ENCODE measurements at places on chromosomes 16 and 17.

DNA sequence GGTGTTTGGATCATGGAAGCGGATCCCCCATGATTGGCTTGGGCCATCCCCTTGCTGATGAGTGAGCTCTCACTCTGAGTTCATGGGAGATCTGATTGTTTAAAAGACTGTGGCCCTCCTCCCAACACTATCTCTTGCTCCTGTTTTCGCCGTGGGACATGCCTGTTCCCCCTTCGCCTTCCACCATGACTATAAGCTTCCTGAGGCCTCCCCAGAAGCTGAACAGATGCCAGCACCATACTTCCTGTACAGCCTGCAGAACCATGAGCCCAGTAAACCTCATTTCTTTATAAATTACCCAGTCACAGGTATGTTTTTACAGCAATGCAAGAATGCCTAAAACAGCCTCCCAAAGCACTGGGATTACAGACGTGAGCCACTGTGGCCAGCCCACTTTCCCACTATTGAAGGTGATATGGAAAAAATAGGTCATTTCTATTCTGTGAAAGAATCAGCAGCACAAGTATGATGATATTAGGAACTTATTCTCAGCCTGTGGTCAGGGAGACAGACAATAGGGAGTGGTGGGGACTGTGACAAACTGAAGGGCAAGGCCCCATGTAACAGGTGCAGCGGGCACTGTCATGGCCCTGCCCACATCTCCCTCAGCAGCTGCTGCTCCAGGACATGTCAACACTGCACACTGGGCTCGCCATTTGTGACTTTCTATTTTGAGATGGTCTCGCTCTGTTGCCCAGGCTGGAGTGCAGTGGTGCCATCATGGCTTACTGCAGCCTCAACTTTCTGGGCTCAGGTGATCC, 33.7 kb upstream of the LITAF start:
- no peak for DNase-seq

DNA sequence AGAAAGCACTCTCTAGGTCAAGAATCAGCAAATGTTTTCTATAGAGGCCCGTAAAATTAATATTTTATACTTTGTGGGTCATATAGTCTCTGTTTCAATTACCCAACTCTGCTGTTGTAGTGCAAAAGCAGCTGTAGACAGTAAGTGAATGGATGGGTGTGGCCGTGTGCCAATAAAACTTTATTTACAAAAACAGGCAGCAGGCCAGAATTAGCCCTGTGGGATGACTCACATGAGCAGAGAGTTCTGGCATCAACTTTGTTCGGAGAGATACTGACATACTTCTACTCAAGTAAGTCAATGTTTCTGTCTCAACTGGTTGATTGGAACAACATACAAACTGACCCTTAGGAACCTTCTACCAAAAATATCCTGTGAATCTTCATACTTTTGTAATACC, 616.2 kb downstream of the MAF start:
- DNase-seq, result no peak

- DNase-seq, result peak; percentile 62
Measured at GRCh38 chr16:3129137-3130131, 5.4 kb upstream of the ZNF213 start.

DNA sequence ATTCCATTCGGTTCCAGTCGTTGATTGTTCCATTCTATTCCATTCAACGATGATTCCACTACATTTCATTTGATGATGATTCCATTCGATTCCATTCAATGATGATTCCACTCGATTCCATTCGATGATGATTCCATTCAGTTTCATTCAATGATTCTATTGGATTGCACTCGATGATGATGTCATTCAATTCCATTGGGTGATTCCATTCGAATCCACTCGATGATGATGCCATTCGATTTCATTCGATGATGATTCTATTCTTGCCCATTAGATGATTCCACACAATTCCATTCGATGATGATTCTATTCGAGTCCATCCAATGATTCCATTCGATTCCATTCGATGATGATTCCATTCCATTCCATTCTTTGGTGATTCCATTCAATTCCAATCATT, 1283.7 kb downstream of the TP53TG3F start:
- DNase-seq, result no peak

DNA sequence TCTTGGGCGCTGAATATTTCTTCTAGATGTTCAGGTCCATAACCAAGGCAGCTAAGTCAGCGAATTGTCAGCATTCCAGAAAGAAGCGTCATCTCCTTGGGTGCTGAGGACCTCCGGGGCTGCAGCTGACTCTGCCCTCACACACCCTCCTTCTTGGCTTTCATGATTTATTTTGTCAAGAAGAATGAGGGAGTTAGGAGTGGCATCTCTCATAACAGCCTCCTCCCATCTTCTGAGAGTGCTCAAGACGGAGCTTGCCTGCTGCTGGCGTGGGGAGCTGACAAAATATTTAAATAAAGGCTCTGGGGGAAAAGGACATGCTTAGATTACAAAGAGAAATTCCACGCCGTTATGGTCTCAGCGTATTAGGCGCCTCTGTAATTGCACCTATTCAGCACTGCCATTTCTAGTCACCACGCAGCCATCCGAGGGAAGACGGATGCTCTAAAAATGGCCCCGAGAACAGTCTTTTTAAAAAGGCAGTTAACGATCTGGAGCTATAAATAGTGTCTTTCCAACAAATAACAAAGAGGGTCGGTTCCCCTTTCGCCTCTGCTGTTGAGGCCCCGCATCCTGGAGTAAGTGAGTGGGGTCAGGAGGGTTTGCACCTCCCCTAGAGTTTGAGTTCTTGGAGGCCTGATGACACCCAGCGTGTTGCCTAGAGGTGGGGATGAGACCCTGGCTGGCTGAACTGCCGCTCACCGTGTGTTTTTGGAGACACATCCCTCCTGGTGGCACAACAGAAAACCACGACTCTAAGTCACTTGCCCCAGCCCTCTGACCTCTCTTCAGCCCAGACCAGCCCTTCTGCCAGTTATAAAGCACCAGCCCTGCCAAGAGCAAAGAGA, 187.0 kb downstream of the CCDC182 start:
- no peak for DNase-seq

DNA sequence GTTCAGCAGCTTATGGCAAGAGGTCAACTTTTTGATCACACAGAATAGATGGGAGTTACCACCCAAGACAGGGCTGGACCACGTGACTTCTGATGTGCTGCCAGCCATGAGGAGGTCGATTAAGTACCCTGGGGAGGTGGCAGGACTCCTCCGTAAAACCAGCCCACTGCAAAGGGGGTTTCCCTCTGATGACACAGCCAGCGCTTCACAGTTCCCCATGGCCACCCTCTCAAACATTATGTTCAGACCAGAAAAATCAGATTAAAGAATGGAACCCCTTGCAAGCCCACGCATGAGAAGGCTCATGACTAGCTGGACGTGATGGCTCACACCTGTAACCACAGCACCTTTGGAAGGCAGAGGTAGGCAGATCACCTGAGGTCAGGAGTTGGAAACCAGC, 222.9 kb downstream of the CPPED1 start:
- no peak for DNase-seq

DNA sequence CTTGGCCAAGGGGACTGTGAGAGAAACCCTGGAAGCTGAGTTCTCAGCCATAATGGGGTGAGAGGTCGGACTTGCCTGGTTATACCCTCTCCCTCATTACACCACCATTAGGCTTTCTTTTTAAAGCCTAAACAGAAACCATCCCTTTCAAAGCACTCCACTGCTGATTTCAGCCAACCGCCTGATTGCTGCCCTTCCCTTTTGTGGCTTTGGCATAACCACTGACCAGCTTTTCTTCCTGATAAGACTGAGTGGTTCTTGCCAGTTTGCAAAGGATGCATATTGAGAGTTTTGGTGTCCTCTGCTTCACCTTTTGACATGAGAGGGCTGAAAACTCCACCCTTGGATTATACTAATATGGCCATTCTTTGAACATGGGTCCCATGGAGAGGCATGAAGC, 308.2 kb upstream of the GOT2 start:
- DNase-seq, result no peak

- DNase-seq, result no peak
Measured at GRCh38 chr17:79905832-79906231, 66.6 kb upstream of the CBX4 start.

DNA sequence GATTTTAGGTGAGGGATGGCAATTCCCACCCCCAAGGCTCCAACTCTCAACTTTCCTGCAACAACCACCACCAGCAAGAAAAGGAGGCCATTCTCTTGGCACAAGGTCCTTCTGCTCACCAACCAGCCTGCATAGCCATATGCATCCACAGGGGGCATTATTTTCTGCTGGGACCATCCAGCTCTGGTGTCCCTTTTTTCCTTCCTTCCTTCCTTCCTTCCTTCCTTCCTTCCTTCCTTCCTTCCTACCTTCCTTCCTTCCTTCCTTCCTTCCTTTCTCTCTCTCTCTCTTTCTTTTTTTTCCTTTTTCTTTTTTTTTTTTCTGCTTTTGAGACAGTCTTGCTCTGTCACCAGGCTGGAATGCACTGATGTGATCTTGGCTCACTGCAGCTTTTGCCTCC, 21.1 kb upstream of the COX10 start:
- DNase-seq, result no peak

DNA sequence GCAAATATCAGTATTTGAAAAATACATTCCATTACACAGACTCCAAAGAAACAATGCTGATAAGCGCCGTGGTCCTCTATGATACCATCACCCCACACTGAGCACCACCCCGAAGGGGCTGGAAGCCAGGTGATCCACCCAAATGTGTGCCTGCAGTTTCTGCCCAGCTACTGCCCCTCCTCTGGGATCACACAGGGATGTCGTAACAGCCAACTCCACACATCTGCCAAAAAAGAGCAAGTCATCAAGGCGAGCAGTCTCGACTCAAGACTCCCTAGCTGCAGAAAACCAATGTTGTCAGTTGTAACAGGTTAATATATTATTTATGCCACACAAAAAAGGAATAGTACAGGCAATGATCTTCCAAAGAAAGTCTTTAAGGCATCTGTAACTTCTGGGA, 21.0 kb downstream of the CYB5D2 start:
- DNase-seq, result no peak

DNA sequence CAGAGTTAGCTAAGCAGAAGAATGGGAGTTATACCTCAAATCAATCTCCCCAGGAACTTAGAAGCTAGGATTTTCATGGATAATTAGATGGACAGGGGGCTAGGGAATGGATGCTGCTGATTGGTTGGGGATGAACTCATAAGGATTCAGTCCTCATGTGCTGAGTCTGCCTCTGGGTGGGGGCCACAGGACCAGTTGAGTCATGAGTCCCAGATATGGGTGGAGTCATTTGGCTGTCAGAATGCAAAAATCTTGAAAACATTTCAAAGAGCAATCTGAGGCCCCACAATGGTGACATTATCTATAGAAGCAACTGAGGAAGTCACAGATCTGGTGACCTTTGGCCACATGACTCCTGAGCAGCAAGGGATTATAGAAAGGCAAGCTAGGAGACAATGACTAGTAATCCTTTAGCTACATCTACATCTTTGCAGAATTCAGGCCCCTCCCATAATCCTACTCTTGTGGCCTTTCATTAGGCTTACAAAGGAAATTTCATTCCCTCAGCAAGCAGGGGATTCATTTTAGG, 82.6 kb upstream of the CCL2 start:
- no peak for DNase-seq
